ENCODE measurements at places on chromosomes 2 and 18. TPM values are rescaled to one million over a fixed set of nuclear protein-coding genes. Genes with fewer than 3 reads are reported as not detected.

Gene TIA1
- 98.7 TPM for total RNA-seq

DNA sequence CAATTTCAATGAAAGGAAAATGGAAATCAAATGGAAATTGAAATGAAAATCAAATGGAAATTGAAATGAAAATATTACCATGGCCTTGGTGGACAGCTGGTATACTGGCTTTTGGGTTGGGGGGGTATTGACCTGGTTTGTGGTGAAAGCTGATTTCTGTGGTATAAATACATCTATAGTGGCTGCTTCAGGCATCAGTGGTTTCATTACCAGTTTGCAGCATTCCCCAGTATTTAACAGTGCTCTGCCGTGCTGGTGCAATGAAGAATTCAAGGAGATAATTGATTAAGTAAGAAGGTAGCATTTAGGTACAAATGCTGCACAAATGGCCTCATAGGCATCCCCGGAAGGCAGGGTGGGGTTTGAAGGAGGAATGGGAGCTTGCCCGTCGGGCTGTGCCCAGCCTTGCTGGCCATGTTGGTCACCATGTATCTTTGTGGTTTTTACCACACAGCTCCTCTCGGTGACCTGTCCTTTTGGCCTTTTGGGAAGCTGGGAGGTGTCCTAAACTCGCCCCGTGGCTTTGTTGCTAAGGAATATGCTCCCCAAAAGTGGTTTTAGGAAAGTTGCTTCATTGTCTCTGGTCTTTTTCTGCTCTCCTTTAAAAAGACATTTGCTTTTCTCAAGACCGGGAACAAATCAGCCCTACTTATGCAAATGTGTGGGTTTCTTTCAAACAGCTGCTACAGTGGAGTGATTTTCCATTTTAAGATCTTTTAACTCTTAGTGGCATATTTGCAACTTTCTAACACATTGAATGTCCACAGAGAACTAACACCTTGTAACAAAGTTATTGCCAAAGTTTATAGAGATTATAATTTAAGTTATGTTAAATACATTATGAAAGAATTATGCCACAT lies 28.6 kb downstream of the SNTG2 start:
- H3K4me1 ChIP-seq: peaks cover 10% of the 10 kb centered on the region
- DNase-seq: no peak
- no peak overlapping the region for H3K4me3 ChIP-seq
- no peak overlapping the region for H3K27ac ChIP-seq
- no peaks in the 10 kb centered on the region for H3K27me3 ChIP-seq

GRCh38 chr2:180125245-180125962 lies 118.3 kb upstream of the CWC22 start:
- peak; percentile 29 for DNase-seq
- H3K27me3 ChIP-seq: no peaks in the 10 kb centered on the region
- H3K27ac ChIP-seq: no peak overlapping the region
- H3K4me3 ChIP-seq: no peak overlapping the region
- H3K4me1 ChIP-seq: peaks cover 3% of the 10 kb centered on the region

DNA sequence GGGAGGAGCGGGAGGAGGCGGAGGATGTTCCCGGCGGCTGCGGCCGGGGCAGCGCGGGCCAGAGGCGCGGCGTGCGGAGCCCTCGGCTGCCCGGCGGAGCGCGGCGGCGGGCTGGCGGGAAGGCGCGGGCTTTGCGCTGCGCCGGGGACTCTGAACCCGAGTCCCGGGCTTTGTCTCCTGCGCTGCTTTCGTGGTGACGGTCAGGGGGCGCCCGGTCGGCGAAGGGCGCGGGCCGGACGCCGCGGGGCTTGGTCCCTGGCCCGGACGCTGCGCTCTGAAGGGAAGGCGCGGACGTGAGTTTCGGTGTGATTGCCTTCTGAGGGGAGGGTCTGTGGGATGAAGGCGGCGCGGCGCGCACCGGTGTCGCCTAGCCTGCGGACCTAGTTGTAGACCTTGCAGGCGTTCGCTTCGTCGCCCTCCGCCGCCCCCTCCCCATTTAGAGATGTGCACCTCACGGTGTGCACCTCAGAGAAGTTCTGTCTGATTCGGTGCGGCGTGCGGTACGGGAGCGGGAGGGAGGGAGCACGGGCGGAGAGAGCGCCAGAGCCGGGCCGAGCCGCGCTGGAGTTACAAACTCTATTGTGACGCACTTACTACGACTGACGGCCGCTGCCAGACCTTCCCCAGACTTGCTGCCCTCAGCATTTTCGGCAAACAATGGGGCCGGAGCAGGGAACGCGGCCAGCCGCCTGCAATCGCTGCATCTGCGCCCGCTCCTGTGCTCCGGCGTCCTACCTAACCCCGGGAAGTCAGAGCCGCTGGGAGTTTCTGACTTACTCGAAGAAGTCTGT lies 2.1 kb downstream of the BCL2L11 start:
- peaks cover 40% of the 10 kb centered on the region for H3K4me1 ChIP-seq
- peaks cover 14% of the 10 kb centered on the region for H3K36me3 ChIP-seq
- H3K4me3 ChIP-seq: peak overlapping the region; percentile 71

- H3K4me1 ChIP-seq: peaks cover 19% of the 10 kb centered on the region
- peak; percentile 15 for DNase-seq
- H3K27ac ChIP-seq: peak within 1 kb of the TSS; percentile 24
These were observed at the start of gene MTCL1 for GRCh38 chr18:8705238-8705960. Gene MTCL1 (plus strand): TSS chr18:8705556. CDS start chr18:8705661, 105 bp downstream.

DNA sequence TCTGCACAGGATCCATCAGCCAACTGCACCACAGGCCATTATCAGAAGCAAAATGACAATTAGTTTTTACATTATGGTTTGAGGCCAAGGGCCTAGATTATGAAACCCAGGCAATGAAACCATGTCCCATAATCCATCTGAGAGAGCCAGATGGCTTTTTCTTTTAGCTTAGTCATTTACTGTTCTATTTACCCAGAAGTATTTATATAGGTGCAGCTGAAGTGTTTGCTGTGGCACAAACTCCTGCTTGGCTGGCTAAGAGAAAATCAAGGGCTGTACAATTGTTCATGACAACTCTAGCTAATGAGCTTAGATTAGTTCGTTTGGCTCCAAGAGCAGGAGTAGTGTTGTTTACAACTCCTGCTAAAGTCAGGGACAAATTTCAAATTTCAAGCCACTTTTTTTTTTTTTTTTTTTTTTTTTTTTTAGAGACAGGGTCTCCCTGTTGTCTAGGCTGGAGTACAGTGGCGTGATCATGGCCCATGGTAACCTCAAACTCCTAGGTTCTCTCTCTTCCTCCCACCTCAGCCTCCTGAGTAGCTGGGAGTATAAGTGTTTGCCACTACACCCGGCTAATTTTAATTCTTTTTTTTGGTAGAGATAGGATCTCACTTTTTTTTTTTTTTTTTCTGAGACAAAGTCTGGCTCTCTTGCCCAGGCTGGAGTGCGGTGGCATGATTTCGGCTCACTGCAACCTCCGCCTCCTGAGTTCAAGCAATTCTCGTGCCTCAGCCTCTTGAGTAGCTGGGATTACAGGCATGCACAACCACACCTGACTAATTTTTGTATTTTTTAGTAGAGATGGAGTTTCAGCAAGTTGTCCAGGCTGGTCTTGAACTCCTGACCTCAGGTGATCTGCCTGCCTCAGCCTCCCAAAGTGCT lies 18.4 kb upstream of the REV1 start:
- DNase-seq: no peak
- no peaks in the 10 kb centered on the region for H3K36me3 ChIP-seq
- H3K4me1 ChIP-seq: no peaks in the 10 kb centered on the region
- H3K27me3 ChIP-seq: no peaks in the 10 kb centered on the region
- H3K4me3 ChIP-seq: no peak overlapping the region
- H3K27ac ChIP-seq: no peak overlapping the region

- no peaks in the 10 kb centered on the region for H3K27me3 ChIP-seq
- H3K36me3 ChIP-seq: no peaks in the 10 kb centered on the region
- no peak overlapping the region for H3K27ac ChIP-seq
- DNase-seq: no peak
- H3K4me1 ChIP-seq: no peaks in the 10 kb centered on the region
These were observed 268.5 kb downstream of the ICOS start for GRCh38 chr2:204205082-204205481.

DNA sequence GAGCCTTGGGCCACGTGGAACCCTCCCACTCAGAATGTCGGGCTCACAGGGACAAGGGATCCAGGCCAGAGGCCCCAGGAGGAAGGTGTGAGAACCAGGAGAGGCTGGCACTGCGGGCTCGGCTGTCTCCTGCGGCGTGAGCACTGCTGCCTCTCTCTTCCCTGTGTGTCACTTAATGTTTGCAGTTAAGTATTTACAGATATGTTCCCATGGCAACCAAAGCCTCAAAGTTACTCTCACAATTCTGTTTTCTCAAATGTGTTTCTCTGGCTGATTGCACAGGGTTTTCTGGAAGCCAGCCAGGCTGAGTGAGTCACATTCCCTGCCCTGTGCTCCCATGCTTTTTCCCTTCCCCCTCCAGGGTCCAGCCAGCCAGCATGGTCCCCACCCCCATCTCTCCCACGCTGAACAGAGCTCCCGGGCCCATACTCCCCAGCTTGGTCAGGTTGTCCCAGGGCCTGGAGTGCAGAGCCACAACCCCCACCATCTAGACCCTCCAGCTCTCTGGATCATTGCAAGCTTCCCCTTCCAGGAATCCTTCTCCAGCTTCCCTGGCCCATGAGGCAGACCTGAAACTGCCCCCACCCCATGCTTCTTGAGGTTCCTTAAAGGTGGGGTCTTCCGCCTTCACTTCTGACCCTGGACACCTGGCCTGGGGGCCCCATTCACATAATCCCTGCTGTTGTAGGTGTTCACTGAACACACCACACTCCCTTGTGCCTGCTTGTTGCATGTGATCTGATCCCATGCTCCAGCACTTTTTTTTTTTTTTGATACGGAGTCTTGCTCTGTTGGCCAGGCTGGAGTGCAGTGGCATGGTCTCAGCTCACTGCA lies 265.9 kb downstream of the CELF4 start:
- H3K27me3 ChIP-seq: no peaks in the 10 kb centered on the region
- H3K4me3 ChIP-seq: no peak overlapping the region
- DNase-seq: no peak
